ENCODE measurements at places on chromosomes 16 and 17. TPM values are rescaled to one million over a fixed set of nuclear protein-coding genes. Genes with fewer than 3 reads are reported as not detected.

PABPN1L gene
- not detected for total RNA-seq

TANGO6 gene
- total RNA-seq = 16.9 TPM

CACNG1 gene
- total RNA-seq = not detected

ATMIN gene
- 31.3 TPM for total RNA-seq

TSC2 gene
- 36.2 TPM for total RNA-seq

TP53TG3 gene
- total RNA-seq = not detected

TBX6 gene
- under 0.01 TPM for total RNA-seq

MYH11 gene
- total RNA-seq = 0.15 TPM

EVI2B gene
- total RNA-seq = 0.46 TPM

IRF8 gene
- total RNA-seq = not detected

PYDC1 gene
- total RNA-seq = not detected

CYGB gene
- total RNA-seq = 0.46 TPM

IKZF3 gene
- total RNA-seq = not detected

ANKFN1 gene
- total RNA-seq = 1.2 TPM

MEIOB gene
- 0.30 TPM for total RNA-seq

HS3ST4 gene
- not detected for total RNA-seq

KRT32 gene
- total RNA-seq = not detected

TBC1D3B gene
- 1.4 TPM for total RNA-seq

ORAI3 gene
- 21.1 TPM for total RNA-seq

SLC13A2 gene
- not detected for total RNA-seq

TNFRSF13B gene
- total RNA-seq = not detected

YBX2 gene
- 0.15 TPM for total RNA-seq

ARL17A gene
- total RNA-seq = 0.97 TPM

B4GALNT2 gene
- total RNA-seq = not detected

C1QL1 gene
- not detected for total RNA-seq

ROGDI gene
- total RNA-seq = 10.0 TPM

SYCE1L gene
- 0.97 TPM for total RNA-seq

CD300E gene
- not detected for total RNA-seq

TBC1D3K gene
- total RNA-seq = not detected

UNK gene
- 9.7 TPM for total RNA-seq

CHST5 gene
- not detected for total RNA-seq

TLE7 gene
- not detected for total RNA-seq

SPNS2 gene
- total RNA-seq = 17.3 TPM

COIL gene
- 22.0 TPM for total RNA-seq

MEOX1 gene
- total RNA-seq = not detected

TMEM238L gene
- total RNA-seq = not detected

AOC2 gene
- total RNA-seq = 0.46 TPM

SHCBP1 gene
- total RNA-seq = 27.0 TPM

TNFRSF12A gene
- total RNA-seq = 303 TPM

STH gene
- not detected for total RNA-seq

NHERF2 gene
- 46.0 TPM for total RNA-seq

GPR142 gene
- total RNA-seq = not detected

RHBDL3 gene
- total RNA-seq = not detected

MAPT gene
- under 0.01 TPM for total RNA-seq

SHBG gene
- not detected for total RNA-seq

TANC2 gene
- 26.3 TPM for total RNA-seq

SOST gene
- not detected for total RNA-seq

SLC47A1 gene
- 2.3 TPM for total RNA-seq

TMEM106A gene
- total RNA-seq = 2.9 TPM

ZNF213 gene
- total RNA-seq = 3.5 TPM

PHKB gene
- total RNA-seq = 47.7 TPM

SDR42E2 gene
- total RNA-seq = not detected

PRSS21 gene
- not detected for total RNA-seq

TM4SF5 gene
- not detected for total RNA-seq
